ENCODE measurements at places on chromosomes 3 and 15. TPM values are rescaled to one million over a fixed set of nuclear protein-coding genes. Genes with fewer than 3 reads are reported as not detected.

The ZMYND10 gene
- total RNA-seq: 0.13 TPM

The KCNH8 gene
- total RNA-seq: not detected

The PRICKLE2 gene
- 2.4 TPM for total RNA-seq

The PPP1R14D gene
- not detected for total RNA-seq

The ROPN1B gene
- 0.13 TPM for total RNA-seq

- DNase-seq: no peak
Measured at GRCh38 chr3:134956395-134956794, 161.3 kb downstream of the EPHB1 start.

GRCh38 chr3:53226841-53227407 is 28.9 kb downstream of the TKT start:
- no peak for DNase-seq

- DNase-seq: peak; percentile 10
Measured at GRCh38 chr15:83504365-83504764, 57.2 kb downstream of the SH3GL3 start.

Measured in bronchial epithelial cell (primary cell).